Activated T-cell treated with anti-CD3 and anti-CD28 coated beads for 1 hour (primary cell): ENCODE measurements at places on chromosomes 13 and 19.
A peak's percentile ranks its signal among the peaks of the same experiment; 100 is the strongest.

GRCh38 chr13:98206946-98207345 is 29.9 kb upstream of the RNF113B start:
- DNase-seq = no peak

DNA sequence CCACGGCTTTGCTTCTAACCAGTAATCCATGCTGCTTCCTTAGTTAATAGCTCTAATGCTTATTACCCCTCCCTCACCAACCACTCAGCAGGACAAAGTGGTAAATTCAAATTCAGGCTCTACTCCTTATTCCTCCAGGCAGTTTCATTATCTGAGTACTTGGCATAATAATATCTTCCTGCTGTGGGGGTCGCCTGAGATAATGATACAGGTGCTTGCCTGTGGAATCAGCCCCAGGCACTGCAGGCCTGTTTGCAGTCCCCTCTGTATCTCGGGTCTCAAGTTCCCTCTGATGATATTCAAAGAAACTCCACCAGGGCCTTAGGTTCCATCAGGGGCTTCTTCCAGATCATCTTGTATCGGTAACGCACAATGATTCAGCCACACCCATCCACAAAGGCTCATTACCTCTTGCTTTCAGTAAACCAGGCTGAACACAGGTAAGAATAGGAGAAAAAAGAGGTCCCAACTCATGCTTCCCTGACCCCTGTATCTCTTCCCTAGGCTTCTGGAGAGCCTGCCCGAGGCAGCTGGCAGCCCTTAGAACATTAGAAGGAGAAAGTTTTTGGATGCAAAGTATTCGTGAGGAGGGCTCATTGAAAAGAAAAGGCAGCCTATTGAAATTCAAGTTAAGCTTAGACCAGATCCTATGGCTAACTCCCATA is 14.3 kb upstream of the FOXO1 start:
- DNase-seq = no peak

DNA sequence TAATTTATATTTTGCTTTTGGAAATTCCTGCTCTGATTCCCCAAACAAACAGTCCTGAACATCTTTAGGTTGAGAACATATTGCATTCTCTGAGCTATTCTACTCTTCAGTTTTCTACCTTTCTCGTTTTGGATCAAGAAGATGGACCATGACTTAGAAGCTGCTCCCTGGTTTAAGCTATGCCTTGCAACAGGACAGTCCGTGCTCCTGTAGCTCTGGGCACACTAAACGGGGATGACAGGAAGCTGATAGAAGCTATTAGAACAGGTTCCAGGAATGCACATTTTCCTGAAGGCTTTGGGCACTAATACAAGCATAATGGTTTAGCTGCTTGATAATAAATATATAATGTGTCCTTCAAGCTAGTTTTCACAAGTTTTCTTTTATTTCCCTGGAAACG is 385.2 kb downstream of the HS6ST3 start:
- no peak for DNase-seq

DNA sequence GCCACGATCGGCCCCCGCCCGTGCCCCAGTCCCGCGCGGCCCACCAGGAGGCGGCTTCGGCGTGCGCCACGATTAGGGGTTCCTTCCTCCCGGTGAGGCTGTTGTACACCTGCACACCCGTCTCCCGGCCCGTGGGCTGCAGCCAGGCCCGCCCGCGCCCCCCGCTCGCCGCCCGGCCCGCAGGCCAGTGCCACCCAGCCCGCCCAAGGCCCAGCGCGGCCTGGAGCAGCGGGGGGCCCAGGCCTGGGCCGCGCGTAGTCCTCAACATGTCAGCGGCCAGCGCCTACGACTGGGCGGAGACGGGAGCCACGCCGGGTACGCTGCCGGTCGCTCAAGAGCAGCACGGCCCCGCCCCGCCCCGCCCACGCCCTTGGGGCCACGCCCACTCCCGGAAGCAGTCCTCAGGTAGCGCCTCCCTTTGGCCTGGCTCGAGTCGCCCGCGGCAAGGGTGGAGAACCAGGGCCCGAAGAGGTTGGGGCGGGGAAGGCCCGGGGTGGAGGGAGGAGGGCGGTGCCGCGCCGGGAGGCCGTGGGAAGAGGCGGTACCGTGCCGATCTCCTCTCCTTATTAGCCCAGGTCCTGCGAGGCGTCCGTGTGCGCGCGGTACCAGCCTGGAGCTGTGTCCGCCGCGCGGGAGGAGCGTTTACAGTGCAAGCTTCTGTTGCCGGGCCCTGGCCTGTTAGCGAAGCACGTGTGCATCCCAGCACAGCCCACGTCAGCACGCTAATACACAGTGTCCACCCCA is at the start of gene CARS2:
Gene CARS2, minus strand, starts transcription at position 291 of the 744 bp plus-strand sequence. Its CDS starts 23 bp downstream, at position 268.
- DNase-seq = peak; percentile 87

- DNase-seq = no peak
These were observed 361.2 kb downstream of the SUCLA2 start for GRCh38 chr13:47639738-47640447.

GRCh38 chr19:19098703-19099632 is 35.2 kb downstream of the SLC25A42 start:
- DNase-seq = no peak

- DNase-seq = no peak
These were observed 8.8 kb downstream of the RAB20 start for GRCh38 chr13:110552767-110553166.

GRCh38 chr13:73816702-73817101 is 317.5 kb downstream of the KLF12 start:
- DNase-seq = no peak

GRCh38 chr19:17172624-17173345 is 42.4 kb upstream of the USE1 start:
- no peak for DNase-seq

- DNase-seq = no peak
These were observed 265.6 kb downstream of the DCLK1 start for GRCh38 chr13:35865341-35866240.

DNA sequence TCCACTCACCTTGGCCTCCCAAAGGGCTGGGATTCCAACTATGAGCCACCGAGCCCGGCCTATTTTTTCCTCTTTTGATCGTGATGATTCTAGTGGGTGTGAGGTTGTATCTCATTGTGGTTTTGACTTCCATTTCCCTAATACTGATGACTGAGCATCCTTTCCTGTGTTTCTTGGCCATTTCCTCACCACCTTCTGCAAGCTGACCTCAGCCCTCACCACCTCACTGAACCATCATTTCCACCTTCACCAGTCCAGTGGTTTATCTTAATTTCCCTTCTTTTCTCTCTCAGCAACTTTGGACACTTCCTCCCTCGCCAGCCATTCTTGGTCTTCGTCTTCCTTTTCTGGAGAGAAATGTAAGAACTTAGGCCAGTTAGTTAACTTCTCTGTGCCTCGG is 13.0 kb upstream of the BICRA start:
- DNase-seq = no peak

DNA sequence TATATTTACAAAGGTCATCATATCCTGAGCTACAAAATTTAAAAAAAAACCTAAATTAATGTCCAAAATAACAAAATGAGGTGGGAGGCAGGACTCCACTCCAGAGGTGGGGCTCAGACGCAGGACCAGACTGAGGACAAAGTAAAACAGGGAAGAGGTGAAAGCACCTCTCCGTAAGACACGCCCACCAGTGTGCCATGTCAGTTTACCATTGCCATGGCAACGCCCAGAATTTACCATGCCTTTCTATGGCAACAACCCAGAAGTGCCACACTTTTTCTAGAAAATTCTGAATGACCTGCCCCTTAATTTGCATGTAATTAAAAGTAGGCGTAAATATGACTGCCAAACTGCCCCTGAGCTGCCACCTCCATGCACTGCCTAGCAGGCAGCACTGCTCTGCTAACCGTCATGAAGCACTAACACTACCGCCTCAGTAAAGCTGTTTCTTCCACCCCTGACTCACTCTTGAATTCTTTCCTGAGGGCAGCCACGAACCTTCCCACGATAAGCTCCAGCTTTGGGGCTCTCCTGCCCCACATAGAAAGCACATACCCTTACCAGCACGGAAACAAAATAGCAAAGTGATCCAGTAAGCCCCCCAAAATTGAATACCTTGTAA is 22.3 kb upstream of the PDCD5 start:
- DNase-seq = no peak

DNA sequence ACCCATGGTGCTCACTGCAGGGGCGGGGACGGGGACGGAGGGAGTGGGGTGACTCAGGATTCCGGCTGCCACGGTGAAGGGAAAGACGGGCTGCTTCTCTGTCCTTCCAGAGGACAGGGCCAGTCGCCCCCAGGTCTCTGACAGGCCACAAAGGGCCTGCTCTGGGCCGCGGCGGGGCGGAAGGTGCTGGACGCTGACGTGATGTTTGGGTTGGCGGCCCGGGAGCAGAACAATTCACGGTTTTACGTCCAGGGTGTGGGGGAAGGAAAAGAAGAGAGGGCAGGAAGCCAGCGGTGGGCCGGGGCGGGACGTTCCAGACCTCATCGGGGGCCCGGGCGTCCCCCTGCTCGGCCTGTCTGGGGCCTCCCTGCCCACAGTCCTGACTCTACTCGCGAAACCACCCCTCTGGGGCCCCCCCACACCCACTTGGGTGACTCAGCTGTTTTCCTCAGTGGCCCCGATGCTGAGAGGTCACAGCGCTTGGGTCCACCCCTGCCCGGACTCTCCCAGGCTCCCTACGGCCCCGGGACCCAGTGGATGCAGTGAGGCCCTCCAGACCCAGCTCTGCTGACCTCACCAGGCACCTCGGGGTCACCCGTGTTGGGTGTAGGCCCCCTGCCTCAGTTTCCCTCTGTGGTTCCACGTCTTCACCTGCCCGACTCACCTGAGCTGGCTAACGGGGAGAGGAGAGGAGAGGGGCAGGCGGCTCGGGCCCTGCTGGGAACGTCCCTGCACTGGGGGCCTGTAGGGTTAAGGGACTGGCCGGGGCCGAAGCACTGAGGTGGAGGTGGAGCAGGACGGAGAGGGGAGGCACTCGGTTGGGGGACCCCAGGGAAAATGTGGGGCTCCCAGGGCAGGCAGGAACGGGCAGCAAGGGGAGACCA is 29.2 kb downstream of the PIP5K1C start:
- DNase-seq = no peak

- DNase-seq = no peak
These were observed 816.0 kb downstream of the OLFM4 start for GRCh38 chr13:53844473-53845146.

GRCh38 chr13:51519771-51520216 is 64.5 kb upstream of the WDFY2 start:
- no peak for DNase-seq

- DNase-seq = no peak
These were observed 153.8 kb upstream of the UQCRFS1 start for GRCh38 chr19:29366757-29367156.

- no peak for DNase-seq
These were observed 34.5 kb downstream of the SPRY2 start for GRCh38 chr13:80306337-80306972.

DNA sequence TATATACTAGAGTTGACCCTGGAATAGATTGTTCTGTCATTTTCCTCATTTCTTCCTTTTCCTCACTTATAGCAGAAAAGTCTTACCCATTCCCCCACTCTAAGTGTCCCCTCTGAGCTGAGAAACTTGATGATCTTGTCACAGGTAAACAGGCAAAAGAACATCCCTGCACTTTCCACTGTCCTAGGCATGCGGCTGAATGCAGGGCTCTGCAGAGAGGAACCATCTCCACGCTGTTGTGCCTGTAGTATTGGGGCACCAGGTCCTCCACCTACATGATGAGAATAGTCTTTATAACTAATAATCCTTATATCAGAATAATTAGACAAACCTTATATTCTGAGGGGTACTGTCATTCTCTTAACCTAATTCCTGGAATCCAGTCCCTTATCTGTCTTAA is 211.3 kb downstream of the RBM26 start:
- DNase-seq = no peak

- DNase-seq = peak; percentile 91
These were observed 436 bp upstream of the BBC3 start for GRCh38 chr19:47231215-47232054.

DNA sequence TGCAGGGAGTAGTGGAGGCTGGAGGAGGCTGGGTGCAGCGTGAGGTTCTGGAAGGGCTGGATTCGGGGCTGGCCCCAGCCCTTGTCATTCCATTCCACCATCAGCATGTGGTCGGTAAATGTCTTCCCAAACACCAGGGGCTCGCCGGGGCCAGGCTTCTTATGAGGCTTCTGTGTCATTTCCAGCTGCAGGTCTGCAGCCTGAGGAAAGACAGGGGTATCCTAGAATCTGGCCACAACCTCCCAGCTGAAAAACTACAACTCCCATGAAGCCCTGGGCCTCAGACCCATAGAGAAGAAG is 4.4 kb downstream of the BCAT2 start:
- DNase-seq = no peak

GRCh38 chr19:39428283-39429112 is 7.3 kb downstream of the RPS16 start:
- no peak for DNase-seq

GRCh38 chr19:49869009-49869483 is 1.7 kb upstream of the PNKP start:
- no peak for DNase-seq

DNA sequence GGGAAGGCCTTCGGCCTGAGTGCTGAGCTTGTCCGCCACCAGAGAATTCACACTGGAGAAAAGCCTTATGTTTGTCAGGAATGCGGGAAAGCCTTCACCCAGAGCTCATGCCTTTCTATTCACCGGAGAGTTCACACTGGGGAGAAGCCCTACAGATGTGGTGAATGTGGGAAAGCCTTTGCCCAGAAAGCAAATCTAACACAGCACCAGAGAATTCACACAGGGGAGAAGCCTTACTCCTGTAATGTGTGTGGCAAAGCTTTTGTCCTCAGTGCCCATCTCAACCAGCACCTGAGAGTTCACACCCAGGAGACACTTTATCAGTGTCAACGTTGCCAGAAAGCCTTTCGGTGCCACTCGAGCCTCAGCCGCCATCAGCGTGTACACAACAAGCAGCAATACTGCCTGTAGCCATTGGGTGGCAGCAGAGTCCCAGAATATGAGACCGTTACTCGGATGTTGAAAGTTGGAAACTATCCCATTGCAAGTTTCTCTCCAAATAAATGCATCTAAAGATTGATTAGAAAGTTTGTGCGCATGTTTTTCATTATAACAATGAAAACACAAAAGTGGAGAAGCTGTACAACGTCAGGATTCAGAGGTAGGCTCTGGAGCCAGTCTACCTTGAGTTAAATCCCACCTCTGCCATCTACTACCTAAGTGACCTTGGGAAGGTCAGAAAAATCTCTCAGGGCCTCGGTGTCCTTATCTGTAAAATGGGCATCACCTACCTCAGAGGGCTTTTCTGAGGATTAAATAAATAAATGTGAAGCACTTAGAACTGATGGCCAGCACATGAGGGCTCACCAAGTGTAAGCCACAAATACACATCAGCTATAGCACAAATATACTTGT is 21.1 kb downstream of the ZNF473 start:
- peak; percentile 53 for DNase-seq

GRCh38 chr19:18469069-18469846 is 31.3 kb upstream of the ISYNA1 start:
- DNase-seq = peak; percentile 52
